AG20443 (cell line): ENCODE measurements at places on chromosomes 16 and 17.

GRCh38 chr16:706189-707061, 824 bp upstream of the FBXL16 start:
- DNase-seq: no peak

DNA sequence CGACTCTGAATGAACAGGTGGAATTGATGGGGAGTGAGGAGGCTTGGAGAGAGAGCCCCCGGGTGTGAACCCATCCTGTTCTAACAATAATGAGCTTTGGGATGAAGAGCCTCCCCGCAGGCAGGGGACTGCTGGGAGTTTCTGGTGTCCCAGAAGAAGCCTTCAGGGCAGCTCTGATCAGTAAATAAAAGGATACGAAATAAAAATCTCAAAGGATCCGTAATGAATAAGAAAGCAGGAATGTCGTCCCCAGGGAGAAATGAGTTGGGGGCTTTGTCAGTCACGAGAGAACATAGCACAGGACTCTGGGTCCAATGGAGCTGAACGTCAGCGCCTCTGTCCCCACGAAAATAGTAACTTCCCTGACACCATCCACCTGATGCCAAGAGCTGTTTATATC, 113.4 kb downstream of the PITPNC1 start:
- peak; percentile 22 for DNase-seq

DNA sequence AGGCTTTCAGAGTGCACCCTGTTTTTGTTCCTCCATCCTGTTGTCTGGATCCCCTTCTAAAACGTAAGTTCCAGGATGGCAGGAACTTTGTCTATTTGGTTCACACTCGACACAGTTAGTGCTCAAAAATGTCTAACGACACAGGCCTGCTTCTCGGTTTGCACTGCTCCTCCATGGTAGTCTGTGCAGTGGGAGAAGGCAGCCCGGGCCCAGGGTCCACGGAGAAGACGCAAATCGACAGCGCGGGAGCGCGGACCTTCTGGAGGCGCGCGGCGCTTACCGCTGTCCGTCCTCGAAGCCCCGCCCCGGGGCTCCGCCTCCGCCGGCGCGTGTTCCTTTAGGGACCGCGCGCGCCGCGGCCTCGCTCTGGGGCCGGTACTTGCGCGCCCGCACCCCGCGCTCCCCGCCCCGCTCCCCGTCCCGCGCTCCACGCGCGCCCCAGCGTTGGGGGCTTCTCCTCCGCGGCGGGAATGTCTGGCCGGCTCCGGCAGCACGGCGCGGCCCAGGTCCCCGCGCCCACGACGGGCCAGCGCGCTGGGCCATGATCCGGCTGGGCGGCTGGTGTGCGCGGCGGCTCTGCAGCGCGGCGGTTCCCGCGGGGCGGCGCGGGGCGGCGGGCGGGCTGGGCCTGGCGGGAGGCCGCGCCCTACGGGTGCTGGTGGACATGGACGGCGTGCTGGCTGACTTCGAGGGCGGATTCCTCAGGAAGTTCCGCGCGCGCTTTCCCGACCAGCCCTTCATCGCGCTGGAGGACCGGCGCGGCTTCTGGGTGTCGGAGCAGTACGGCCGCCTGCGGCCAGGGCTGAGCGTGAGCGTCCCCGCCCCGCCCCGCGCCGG, at the start of gene NT5M:
TSS of gene NT5M (plus strand) at position 364 of the 837 bp plus-strand sequence. CDS start at position 542, 178 bp downstream.
- DNase-seq: peak; percentile 95

- DNase-seq: peak; percentile 74
Measured at GRCh38 chr17:47719411-47720152, 13.5 kb upstream of the TBX21 start.

GRCh38 chr16:17258848-17259713, 211.7 kb downstream of the XYLT1 start:
- no peak for DNase-seq
